Lung (tissue), 17 donors: ENCODE measurements at places on chromosomes 3 and 15. TPM values are rescaled to one million over a fixed set of nuclear protein-coding genes. Genes with fewer than 3 reads are reported as not detected.

PARP15 gene
- total RNA-seq, result 6.1 TPM

DNA sequence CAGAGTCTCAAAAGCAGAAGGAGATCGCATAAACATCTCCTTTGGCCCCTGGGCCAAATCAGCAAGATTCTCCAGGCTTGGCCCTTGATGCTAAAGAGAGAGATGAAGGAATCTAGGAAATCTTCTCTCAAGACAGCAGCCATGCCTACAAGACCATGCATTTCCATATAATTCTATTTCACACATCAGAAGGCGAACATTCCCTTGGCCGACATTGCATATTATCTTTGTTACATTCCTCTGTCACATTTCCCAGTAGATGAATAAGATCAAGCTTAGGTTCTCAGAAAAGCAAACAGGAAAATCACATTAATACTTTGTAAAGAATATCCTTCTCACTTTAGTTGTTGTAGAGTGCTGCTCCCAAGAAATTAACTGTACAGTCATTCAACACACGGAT lies 21.3 kb downstream of the GASK1A start:
- no peak for DNase-seq

GRCh38 chr3:46660543-46661523 lies 32.6 kb downstream of the ALS2CL start:
- peak; percentile 13 for DNase-seq

PIERCE2 gene
- 5.9 TPM for total RNA-seq

PPP2R3A gene
- 7.3 TPM for total RNA-seq
